Stimulated activated CD4-positive, alpha-beta T cell treated with anti-CD3 and anti-CD28 coated beads, Interleukin-4, amount 100 ng/mL, for 1 hour (primary cell): ENCODE measurements at places on chromosomes 13 and 19.

DNA sequence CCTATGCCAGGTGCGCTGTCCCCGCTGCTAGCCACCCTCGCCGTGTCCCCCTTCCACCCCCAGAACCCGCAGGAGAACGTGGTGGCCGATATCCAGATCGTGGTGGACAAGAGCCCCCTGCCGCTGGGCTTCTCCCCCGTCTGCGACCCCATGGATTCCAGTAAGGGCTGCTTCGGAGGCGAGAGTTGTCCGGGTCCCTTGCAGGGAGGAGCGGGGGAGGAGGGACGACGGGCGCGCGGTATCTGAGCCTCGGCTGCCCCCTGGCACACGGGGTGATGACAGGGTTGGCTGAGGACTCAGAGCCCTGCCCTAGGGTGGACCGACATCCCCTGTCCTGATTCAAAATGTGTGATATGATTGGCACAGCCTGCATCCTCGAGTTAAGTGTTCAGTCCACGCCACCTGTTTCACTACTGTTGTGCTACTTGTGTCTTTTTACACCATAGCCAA is 653 bp downstream of the MVB12A start:
- DNase-seq = peak; percentile 31

- DNase-seq = no peak
These were observed 75.0 kb upstream of the SLC15A1 start for GRCh38 chr13:98827449-98827848.

DNA sequence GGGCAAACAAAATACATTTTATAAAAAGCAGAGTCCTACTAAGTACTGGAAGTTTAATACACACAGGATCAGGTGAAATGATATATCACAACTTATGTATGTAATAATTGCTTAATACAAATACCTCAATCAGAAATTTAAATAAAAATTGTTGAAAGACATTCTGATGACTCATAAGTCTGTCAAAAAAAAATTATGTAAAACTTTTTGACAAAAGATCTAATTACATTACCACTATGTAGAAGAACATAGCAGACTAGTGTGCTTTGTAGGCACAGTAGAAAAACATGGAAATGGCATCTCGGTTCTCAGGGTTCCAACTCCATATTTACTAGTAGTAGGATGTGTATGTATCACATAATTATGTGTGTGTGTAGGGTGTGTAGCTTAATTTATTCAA is 156.2 kb downstream of the DNAJC3 start:
- no peak for DNase-seq

DNA sequence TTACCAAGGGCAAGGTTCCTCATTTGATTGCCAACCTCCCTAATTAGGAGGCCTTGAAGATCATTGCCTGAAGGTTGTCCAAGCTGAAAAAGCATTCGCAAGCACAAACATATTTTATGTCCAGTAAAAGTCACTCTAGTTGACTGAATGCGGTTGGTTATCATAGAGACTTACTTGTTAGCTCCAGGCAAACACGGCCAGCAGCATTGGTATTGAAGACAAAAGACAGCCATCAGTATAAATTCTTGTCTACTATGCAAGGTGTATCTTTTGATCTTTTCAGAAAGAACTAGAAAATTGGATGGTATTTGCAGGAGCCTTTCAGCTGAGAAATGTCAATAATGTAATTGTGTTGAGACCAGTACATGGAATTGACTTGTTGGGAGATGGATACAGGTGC is 129.9 kb downstream of the GPC6 start:
- no peak for DNase-seq

- DNase-seq = no peak
These were observed 18.4 kb upstream of the KPNA3 start for GRCh38 chr13:49810567-49811526.

DNA sequence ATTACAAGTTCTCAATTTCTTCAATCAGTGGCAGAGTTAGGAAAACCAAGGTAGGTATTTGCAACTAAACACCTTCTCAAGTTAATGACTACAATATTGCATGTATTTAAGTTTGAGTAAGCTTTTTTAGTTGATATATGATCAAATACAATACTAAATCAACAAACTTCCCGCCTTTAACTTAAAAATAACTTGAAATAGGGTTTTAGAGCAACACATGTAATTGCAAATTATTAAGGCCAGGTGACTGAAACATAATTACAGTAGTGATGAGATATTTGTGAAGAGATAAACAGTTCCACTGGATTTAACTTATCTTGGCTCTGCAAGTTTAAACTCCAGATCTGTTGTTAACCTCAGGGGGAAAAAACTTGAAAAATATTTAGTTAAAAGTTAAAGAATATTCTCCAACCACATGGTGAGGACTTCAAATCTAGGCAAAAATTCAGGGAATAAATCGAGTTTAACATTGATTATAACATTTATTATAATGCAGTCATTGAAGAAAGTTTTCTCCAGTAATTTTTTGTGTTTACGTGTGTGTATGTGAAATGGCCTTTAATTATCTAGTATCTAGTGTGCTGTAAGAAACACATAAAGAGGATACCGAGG is 3.6 kb downstream of the DACH1 start:
- DNase-seq = no peak

GRCh38 chr19:20315543-20315942 is 148.5 kb downstream of the ZNF486 start:
- no peak for DNase-seq

DNA sequence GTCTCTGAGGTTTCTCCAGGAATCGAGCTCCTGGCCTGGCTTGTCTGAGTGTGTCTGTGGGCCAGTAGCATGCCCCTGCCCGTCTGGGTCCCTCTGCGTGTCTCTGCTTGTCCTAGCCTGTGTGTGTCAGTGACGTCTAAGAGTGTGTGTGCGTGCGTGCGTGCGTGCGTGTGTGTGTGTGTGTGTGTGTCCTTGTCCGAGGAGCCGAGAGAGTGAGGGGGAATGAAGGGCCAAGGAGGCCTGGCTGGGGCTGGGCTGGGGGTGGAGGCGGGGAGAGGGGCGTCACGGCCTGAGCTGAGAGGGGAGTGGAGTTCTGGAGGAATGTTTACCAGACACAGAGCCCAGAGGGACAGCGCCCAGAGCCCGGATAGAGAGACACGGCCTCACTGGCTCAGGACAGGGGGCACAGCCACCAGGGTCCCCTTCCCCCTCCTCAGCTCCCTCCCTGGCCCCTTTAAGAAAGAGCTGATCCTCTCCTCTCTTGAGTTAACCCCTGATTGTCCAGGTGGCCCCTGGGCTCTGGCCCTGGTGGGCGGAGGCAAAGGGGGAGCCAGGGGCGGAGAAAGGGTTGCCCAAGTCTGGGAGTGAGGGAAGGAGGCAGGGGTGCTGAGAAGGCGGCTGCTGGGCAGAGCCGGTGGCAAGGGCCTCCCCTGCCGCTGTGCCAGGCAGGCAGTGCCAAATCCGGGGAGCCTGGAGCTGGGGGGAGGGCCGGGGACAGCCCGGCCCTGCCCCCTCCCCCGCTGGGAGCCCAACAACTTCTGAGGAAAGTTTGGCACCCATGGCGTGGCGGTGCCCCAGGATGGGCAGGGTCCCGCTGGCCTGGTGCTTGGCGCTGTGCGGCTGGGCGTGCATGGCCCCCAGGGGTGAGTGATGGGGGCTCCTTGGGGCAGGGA is at the start of gene AXL:
Gene AXL, plus strand, starts transcription at position 609 of the 893 bp plus-strand sequence. Its CDS starts 170 bp downstream, at position 779.
- DNase-seq = no peak

- DNase-seq = no peak
These were observed 7.9 kb downstream of the FOSB start for GRCh38 chr19:45475537-45476291.

- DNase-seq = no peak
These were observed 92.9 kb upstream of the SGCG start for GRCh38 chr13:23087880-23088279.

DNA sequence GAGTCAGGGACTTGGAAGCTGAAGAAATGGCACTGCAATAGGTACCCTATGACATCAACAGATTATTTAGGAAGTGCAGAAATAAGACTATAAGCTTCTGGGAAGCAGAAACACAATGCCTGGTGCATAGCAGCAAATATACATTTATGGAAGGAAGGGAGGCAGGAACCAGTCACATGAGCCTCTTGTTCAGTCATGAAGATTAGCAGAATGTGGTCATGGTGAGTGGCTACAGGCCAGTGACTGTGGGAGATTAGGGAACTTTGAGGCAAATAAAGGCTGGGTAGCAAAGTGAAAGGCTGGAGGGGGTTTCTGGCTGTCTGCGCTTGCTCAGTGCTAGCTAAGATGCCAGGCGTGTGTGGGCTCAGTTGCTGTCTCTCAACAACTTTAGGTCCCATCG is 96.3 kb downstream of the EPSTI1 start:
- DNase-seq = no peak

- no peak for DNase-seq
These were observed 81.1 kb downstream of the TNFSF13B start for GRCh38 chr13:108350579-108350978.

GRCh38 chr19:9175326-9175725 is 3.5 kb upstream of the OR7D2 start:
- no peak for DNase-seq

GRCh38 chr13:27200413-27201070 is 28.9 kb upstream of the USP12 start:
- no peak for DNase-seq

DNA sequence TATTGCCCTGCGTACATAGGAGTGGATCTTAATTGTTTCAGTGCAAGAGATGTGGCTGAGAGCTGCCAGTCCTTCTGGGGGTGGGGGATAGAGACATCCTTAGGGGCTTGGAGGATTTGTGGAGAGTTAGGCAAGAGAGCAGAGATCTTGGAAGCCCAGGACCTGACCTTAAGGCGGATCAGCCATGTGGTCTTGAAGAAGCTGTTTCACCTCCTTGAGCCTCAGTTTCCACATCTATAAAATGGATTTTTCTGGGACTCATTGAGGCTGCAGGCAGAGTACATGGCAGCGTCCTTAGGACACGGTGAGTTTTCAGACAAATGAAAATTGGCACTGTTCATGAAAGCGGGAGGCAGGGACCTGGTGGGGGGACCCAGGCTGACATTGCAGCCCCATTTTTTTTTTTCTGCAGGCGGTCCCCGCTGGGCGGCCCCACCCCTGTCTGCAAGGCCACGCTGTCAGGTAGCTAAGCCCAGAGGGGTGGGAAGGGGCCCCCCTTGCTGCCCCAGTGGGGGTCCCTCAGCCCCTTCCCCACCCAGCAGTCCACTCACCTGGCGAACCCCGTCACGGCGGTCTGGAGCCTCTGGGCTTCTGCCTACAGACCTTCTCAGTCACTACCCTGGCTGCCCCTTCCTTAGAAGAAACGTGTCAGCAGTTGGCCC is 30.0 kb downstream of the PDE4A start:
- DNase-seq = no peak

DNA sequence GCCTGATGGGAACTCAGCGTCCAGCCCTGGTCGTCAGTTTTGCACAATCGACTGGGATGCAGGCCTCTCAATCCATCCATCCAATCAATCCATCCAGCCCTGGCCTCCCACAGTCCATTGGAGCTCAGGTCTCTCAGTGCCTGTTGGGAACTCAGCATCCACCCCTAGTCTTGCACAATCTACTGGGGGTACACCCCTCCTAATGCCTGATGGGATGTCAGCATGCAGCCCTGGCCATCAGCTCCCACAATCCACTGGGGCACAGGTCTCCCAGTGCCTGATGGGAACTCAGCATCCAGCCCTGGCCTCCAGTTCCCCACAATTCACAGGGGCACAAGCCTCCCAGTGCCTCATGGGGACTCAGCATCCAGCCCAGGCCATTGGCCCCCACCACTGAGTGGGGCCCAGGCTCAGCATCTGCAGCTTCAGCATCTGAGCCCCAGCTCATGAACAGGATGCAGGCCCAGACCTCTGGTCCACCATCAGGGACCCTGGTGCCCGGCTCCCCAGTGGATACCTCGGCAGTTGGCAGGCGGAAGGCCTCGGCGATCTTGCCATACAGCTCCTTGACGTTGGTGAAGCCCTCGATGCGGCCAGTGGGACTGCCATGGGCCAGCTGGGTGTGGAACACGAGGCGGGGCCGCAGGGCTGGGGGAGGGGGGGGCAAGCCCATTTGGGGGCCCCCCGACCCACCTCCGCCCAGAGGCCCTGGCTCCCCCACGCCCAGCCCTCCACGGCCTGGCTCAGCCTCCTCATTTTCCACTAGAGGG is 7.2 kb upstream of the PTGER1 start:
- DNase-seq = no peak

DNA sequence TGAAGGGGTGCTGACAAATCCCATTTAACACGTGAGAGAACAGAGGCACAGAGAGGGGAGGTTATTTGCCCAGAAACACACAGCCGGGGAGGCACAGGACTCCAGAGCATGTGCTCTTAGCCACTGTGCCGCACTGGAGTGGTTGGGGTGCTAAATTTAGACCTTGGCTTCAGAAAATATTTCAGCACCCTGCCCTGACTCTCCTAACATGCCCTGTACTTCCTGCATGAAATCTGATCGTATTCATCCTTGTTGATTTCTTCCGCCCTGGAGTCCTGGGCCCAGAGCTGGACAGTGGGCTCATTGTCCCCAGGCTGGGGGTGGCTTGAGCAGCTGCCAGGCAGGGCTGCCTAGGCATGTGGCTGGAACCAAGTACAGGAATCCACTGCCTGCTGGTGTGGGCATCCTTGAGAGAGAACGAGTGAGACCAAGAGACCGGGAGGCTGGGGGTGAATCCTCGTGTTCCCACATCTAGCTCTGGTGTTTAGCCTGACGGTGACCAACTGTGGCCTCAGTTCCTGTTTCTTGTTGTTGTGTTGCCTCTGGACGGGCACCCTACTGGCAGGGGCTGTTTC is 5.3 kb downstream of the SLC27A1 start:
- DNase-seq = no peak

- no peak for DNase-seq
These were observed 3.4 kb downstream of the PLIN5 start for GRCh38 chr19:4531562-4532165.

GRCh38 chr13:30963791-30964190 is 31.3 kb downstream of the TEX26 start:
- no peak for DNase-seq

DNA sequence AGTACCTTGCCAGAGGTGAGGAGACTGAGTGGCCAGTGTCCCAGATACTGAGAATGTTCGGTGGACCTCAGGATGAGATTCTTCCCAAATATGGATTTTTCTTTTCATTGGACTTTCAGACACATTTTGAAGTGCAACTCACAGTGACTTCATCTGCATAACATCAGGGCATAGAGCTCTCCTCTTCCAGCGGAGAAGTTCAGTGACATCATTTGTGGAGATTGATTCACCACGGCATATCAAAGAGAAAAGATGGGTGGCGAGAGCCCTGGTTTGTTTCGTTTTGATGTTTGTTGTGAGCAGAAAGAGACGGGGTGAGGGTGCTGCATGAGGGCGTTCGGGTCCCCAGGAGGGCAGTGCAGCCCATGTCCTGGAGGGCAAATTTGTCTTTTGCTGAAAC is 120.1 kb upstream of the GPR12 start:
- no peak for DNase-seq

DNA sequence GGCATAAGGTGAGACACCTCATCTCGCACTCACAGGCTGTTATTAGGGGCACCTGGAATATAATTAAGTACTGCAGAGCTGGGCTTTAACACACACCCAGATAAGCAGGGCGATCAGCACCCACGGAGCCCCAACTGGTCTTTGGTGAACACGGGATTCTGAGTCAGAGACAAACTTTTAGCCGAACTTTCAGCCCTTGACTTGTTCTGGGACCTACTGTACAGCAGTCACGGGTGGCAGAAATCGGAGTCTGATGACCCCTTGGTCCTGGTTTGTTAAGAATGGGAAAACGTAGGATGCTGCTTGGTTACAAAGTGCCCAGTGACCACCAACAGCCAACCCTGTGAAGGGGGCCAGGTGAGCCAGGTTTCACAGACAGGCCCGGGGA is 9.0 kb downstream of the SH3GL1 start:
- no peak for DNase-seq

GRCh38 chr13:112828082-112828699 is 138.4 kb downstream of the ATP11A start:
- DNase-seq = no peak
